ENCODE measurements at places on chromosomes 7 and 10. TPM values are rescaled to one million over a fixed set of nuclear protein-coding genes. Genes with fewer than 3 reads are reported as not detected.

The TRPV6 gene
- total RNA-seq: not detected

The MYO3A gene
- not detected for total RNA-seq

The PLPP4 gene
- total RNA-seq: 0.26 TPM

GRCh38 chr7:80681272-80681885 lies 42.9 kb downstream of the CD36 start:
- peak; percentile 23 for DNase-seq

GRCh38 chr7:151083824-151084160 lies 499 bp upstream of the TMUB1 start:
- no peak for DNase-seq

DNA sequence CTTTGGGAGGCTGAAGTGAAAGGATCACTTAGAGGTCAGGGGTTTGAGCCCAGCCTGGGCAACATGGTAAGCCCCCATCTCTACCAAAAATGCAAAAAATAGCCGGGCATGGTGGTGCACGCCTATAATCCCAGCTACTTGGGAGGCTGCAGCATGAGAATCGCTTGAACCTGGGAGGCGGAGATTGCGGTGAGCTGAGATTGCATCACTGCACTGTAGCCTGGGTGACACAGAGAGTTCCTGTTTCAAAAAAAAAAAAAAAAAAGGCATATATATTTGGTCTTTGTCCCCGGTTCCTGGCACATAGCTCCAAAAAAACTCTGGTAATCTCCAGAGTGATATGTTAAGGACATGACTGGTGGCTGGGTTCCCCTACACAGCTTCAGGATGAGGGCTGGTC lies 147.3 kb downstream of the SEC23IP start:
- DNase-seq: no peak

- no peak for DNase-seq
Observed at GRCh38 chr7:44172352-44172751, 16.9 kb downstream of the GCK start.
